ENCODE measurements at places on chromosomes 4 and X.

DNA sequence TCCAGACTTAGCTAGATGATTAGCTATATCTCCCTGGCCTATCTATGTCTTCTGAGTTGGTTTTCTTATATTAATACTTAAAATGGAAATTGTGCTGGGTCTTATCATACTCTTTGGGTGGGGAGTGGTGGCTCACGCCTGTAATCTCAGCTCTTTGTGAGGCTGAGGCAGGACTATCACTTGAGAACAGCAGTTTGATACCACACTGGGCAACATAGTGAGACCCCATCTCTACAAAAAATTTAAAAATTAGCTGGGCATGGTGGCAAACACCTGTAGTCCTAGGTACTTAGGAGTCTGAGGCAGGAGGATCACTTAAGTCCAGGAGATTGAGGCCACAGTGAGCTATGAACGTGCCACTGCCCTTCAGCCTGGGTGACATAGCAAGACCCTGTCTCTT, 30.4 kb downstream of the WDFY3 start:
- DNase-seq, result no peak

DNA sequence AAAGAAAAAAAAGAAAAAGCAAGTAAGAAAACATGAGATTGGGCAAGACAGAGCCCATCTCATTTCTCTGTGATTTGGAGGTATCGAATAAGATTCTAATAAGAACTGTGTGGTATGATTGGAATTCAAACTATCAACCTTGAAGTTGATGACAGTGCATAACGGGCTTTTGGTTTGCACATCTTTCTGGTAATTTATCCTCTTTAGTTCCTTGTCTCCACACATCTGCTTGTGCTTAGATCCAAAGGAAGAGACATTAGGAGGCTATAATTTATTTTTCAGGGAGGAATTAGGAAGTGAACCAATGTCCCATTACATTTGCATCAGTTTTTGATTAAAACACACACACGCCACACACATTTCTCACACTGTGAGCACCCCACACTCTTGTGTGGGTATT, 149.9 kb downstream of the ARSF start:
- no peak for DNase-seq

DNA sequence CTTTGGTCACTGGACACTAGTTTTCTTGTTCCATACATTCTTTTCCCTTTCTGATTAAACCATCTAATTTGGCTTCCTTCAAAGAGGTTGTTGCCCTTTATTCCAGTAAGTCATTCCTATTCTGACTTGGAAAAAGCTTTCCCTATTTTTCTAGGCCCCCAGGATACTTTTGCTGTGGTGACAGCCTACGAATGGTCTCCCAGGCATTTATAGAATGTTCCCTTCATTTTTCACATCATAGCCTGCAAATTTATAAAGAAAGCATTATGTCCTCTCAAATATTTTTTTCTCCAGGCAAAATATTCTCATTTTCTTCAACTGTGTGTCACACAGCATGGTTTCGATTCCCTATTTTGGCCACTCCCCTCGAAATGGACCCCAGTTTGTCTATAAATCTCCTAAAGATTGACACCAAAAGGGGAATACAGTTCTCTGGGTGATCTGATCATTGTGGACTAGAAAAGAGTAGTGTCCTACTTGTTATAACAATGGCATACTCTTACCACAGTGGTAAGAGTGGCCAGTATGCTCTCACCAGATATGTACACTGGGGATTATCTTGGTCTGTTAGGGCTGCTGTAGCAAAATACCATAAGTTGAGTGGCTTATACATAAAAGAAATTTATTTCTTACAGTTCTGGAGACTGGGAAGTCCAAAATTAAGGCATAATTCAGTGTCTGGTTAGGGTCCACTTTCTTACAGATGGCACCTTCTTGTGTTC, 41.5 kb upstream of the BMP2K start:
- DNase-seq, result no peak

GRCh38 chr4:82784681-82785610, 13.7 kb downstream of the SCD5 start:
- DNase-seq, result no peak

DNA sequence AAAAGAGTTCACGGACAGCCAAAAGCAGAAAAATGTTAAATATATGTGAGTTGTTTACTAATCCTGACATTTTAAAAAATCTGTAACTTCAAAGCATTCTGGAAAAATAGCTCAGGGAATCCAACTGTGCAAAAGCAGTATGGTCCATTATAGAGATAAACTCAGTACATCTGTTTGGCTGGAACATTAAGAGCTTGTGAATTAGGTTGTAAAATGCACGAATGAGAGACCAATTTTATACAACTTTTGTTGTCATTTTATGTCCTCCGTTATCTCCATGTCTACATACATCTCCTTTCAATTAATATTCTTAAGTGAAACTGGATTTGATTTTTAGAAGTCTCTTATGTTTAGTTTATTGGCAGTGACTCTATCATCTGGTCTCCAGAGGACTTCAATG, 367.0 kb upstream of the ATOH1 start:
- DNase-seq, result no peak

Measured in stimulated activated CD4-positive, alpha-beta T cell treated with anti-CD3 and anti-CD28 coated beads, Interleukin-1b, Interleukin-23, amount 100 ng/mL, for 1 hour (primary cell).